ENCODE measurements at places on chromosomes 5 and 9.

DNA sequence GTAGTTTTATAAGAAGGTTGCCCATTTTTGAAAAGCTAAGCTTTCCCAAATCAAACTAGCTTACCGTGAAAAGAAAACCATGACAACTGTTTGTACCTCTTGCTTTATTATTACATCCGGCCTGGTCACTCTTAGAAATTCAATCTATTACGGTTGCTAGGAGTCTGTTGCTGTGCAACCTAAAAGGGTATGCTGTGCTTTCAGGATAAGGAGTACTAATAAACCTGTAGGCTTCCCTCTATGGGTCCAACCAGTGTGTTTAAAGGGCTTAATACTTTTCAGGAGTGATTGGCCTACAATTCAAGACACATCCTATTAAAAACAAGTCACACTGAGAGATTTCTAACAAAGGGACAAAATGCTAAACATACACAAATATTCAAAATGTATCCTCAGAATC, 27.1 kb downstream of the RFX3 start:
- DNase-seq, result no peak

- peak; percentile 69 for DNase-seq
Observed at GRCh38 chr5:144187699-144188294, 17.1 kb downstream of the KCTD16 start.

- no peak for DNase-seq
Observed at GRCh38 chr5:23071682-23072081, 218.5 kb upstream of the CDH12 start.

- no peak for DNase-seq
Observed at GRCh38 chr5:173341961-173342430, 13.8 kb upstream of the STC2 start.

- no peak for DNase-seq
Observed at GRCh38 chr9:13414349-13414748, 134.9 kb upstream of the MPDZ start.

DNA sequence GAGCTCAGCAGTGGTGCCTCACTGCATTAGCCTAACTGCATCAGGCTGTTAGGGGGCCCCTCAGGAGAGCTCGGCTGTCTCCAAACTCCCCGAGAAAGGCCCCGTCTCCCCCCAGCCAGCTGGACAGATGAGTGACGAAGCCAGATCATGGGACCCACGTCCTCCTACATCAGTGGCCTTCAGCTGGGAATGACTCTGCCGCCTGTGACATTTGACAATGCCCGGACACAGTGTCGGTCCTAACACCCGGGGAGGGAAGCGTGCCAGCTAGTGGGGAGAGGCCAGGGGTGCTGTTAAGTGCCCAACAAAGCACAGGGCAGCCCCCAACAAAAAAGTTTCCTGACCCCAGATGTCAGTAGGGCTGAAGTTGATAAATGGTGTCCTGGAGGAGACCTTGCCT, 375.2 kb upstream of the IRX2 start:
- DNase-seq, result no peak

- DNase-seq, result no peak
Observed at GRCh38 chr5:159459951-159460538, 129.8 kb upstream of the IL12B start.

- DNase-seq, result no peak
Observed at GRCh38 chr5:155772009-155772662, 554.8 kb upstream of the SGCD start.

DNA sequence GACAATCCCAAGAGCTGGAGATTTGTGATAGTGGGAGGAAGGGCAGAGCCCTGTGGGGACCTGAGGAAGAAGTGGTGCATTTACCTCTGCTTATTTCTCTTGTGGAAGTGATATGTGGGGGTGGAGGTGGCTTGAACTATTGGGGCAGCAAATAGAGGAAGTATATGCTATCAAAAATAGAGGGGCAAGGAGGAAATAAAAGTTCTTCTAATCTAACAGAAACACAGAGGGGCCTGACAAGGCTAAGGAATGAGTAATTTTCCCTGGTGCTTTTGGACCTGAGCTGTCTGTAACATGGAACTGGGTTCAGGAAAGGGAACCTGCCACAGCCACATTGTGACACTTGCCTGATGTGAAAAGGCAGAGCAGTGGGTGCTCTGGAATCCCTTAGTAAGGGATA, 378.6 kb upstream of the KLF4 start:
- DNase-seq, result no peak

- DNase-seq, result no peak
Observed at GRCh38 chr5:11212706-11213105, 451.7 kb upstream of the DAP start.

DNA sequence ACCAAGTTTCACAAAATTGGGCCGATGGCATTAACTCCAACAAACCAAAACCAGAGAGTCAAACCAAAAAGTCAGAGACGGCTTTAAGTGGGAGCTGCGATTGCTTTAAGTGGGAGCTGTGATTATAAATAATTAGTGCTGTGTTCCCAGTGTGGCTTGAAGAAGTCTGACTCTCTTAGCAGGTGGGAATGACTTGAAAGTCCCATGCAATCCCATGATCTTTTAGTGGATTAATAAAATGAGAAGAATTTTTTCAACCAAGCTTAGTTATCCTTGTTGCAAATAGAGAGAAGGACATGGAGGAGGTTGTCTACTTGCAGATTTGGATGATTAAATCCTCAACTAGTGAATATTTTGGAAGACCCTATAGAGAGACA, 68.5 kb downstream of the MYO10 start:
- DNase-seq, result no peak

DNA sequence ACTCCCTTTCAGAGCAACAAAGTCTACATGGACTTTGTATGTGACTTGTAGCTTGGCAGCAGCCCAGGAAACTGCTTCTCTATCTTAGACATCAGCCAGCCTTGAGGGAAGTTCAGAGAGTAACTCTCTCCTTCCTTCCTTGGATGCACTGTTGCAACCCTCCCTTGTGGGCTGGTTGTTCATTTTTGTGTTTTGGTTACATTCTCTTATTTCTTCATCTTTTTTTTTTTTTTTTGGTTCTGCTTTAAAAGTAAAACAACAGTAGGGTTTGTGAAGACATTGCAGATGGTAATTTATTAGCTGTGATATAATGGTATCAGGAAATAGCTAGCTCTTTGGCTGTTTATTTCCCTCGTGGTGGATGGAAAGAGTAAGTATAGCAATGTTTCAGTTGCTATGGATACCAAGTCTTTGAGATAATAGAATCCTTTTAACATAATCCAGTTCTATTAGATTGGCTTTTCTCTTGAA, 97.9 kb upstream of the MAMDC2 start:
- DNase-seq, result no peak

DNA sequence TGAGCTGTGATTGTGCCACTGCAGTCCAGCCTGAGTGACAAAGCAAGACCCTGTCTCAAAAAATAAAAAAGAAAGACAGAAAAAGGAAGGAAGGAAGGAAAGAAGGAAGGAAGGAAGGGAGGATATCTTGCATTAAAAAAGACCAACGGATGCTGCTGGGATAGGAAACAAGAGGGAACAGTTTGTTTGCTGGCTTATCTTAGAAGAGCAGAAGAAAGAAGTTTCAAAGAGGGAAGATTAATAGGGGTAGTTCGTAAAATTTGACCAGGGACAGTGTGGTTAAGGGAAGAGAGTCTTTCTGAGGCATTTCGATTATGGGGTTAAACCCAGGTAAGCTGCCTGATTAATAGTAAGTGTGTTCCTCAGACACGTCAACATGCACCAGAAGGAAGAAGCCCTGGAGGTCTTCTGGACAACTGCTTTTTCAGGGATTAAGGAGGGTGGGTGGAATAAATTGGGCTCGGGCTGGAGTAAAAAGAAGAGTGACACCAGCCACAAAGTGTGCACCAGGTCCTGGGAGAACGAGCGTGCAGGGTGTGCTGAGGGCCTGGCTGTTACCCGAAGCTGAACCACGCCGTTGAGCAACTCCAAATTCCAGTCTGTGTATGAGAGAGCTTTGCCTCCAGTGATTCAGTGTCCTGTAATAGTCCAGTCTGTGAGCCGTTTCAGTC, 24.8 kb downstream of the FYB1 start:
- no peak for DNase-seq

GRCh38 chr5:93883459-93883858, 142.1 kb upstream of the POU5F2 start:
- no peak for DNase-seq

GRCh38 chr9:89173072-89173471, 5.5 kb downstream of the SHC3 start:
- no peak for DNase-seq

- no peak for DNase-seq
Observed at GRCh38 chr5:134583766-134584165, 48.9 kb downstream of the SAR1B start.

DNA sequence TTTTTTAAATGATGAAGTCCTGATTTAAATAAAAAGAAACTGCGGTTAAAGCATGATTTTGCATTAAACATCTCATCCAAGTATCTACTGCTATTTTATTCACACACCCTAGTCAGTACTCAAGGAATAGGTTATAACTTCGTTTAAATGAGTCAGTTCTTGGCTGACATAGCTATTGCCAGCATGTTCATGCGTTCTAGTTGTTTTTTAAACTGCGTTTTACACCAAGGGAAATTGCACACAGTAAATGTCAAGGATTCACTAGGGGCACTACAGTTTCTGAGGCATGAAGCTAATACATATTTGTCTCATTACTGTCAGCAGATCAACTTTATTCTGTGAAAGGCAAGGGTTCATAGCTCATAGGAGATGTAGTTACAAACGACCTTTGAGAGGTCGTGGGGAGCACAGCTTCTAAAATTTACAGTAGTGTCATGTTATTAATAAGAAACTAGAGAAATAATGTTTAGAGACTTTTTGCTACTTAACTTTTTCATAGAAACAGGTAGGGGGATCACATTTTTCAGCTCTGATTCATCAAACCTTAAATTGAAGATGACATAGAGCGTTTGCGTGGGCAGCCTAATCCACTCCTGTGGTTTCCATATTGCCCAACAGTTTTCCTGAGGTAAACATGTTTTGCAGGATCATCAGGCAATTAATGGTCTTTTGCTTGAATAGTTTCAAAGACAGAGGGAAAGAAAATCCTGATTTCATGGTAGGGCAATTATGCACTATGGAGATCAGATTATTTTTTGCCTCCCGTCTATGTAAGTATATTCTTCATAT, 2222.7 kb upstream of the WWC1 start:
- no peak for DNase-seq

DNA sequence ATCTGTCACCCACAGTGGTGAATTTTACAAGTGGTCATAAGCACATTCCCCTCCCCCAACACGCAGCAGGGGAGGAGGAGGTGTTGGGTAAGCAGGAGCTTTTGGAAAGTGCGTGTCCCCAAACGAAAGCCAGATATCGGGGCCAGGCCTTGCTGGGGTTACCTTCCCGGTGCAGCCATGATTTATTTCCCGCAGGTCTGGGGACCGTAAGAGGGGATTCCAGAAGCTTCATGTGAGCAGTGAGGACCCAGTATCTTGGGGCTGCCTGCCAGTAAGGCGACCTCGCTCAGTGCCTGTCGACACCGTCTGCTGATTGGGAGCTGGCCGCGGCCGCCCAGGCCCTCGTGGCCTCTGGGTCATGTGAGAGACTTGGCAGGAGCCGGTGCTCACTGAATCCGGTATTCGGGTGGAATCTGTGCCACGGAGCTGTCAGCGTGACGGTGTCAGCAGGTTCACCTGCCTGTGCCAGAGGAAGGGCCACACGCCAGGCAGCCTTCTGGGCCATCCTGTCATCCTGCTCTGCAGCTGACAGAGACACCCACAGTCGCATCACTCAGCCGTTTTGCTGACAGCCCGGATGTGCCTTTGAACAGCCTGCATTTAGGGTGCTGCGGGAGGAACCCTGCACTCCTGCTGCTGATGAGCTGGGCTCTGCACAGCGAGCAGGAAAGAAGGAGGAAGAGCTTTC, 37.3 kb downstream of the SEC61B start:
- peak; percentile 28 for DNase-seq

GRCh38 chr5:88113429-88113828, 155.2 kb downstream of the TMEM161B start:
- DNase-seq, result no peak

DNA sequence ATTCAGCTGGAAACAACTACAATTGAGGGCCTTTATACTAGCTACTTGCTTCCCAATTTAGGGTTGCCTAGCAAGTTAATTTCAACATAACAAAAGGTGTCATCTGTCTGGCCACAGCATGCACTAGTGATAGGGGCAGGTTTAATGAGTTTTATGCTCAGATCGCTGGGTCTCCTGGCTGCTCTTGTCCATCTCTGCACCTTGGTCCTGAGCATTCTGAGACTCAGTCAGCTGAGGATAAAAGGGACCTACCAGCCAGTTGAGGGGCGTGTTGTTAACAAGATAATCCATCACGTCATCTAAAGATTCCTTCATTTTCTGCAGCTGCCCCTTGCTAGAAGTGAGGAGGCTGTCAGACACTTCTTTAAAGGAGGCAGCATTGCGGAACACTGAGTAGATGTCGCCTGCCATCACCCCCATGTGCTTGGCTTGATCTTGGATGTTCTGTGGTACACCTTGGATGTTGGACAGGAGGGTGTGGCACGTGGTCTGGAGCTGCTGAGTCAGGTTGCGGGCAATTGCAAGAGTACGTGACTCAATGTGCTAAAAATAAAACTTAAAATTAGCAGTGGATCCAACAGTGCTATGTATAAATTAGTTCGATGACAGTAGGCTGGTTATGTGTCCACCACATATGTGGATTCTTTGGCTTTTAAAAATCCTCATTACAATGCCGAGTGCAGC, 11.0 kb downstream of the PLIN2 start:
- DNase-seq, result no peak

DNA sequence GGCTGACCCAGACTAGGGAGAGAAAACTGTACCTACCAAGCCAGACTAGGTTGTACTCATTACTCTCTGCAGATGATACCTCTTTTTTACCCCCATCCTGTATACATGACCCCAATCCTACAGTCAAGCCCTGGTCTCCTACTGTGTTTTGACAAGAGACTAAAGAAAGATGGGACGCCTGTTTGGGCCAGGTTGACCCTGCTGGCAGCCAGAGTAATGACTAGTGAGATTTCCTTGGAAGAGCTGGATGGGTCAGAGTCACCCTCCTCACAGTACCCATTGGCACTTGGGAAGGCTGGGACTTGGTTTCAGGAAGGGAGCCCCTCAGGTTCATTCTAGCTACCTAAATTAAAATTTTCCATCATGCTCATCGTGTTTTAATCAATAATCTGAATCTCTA, 89.7 kb upstream of the NR4A3 start:
- DNase-seq, result no peak

- DNase-seq, result no peak
Observed at GRCh38 chr5:5199495-5199894, 59.4 kb downstream of the ADAMTS16 start.

GRCh38 chr9:94623253-94623652, 16.1 kb downstream of the FBP1 start:
- DNase-seq, result peak; percentile 10

DNA sequence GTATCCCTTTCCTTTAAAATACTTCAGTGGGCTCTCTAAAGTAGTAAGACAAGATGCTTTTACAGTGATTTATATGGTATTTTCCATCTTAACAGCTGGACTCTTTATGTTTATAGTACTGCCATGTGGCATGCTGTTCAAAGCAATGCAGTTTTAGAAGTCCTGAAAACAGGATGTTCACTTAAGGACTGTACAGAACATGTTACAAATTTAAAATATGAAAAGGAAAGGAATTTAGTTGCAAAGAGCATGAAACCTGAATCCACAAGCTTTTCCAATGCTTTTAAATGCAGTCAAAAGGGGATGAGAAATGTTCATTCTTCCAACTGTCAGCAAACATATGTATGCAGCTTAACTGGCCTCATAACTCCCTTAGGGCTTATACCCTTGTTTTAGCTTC, 580.2 kb downstream of the EFNA5 start:
- DNase-seq, result no peak

- no peak for DNase-seq
Observed at GRCh38 chr5:64707191-64707590, 16.9 kb downstream of the SHISAL2B start.

- no peak for DNase-seq
Observed at GRCh38 chr9:71269859-71270258, 148.4 kb upstream of the TRPM3 start.
